Activated T-helper 1 cell treated with anti-CD3 and anti-CD28 coated beads, Interleukin-12 subunit alpha, Interleukin-12 subunit beta, Interleukin-2, Interleukin-4 antibody, amounts not matched to agents 30 ng/mL and 10 ng/mL and 1 ng/mL, durations not matched to agents 14 hours and 24 hours and 36 hours (primary cell): ENCODE measurements at places on chromosomes 16 and 17.

GRCh38 chr17:76793775-76794174 lies 55.9 kb downstream of the MFSD11 start:
- H3K4me1 ChIP-seq = peaks cover 21% of the 10 kb centered on the region
- no peak for DNase-seq
- peaks cover 5% of the 10 kb centered on the region for H3K36me3 ChIP-seq
- H3K27ac ChIP-seq = no peak overlapping the region
- H3K27me3 ChIP-seq = no peaks in the 10 kb centered on the region

DNA sequence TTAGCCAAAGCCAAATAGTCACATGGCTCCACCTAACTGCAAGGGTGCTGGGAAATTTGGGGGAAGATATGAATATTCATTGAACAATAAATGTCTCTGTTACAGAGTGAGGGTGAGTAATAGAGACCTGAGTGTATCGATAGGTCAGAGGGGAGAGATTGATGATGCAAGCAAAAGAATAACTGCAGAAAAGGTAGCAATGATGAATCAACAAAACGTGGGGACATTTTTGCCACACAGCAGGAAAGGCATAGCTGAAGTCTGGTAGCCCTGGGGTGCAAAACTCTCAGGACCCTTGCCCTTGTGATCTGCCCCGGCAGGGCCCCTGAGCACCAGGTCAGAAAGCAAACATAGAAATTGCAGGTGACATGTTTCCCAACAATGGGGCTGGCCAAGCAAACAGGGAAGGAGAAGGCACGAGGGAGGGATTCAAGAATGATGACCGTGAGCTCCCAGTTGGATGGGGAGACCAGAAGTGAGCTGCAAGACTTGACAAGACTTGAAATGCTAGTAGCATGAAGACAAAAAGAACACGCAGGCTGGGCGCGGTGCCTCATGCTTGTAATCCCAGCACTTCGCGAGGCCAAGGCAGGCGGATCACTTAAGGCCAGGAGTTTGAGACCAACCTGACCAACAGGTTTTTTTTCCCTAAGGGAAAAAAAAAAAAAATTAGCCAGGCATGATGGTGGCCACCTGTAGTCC lies 12.7 kb upstream of the HERPUD1 start:
- H3K4me3 ChIP-seq = no peak overlapping the region
- no peak for DNase-seq
- no peaks in the 10 kb centered on the region for H3K27me3 ChIP-seq
- H3K36me3 ChIP-seq = peaks cover 8% of the 10 kb centered on the region
- peaks cover 43% of the 10 kb centered on the region for H3K4me1 ChIP-seq
- H3K27ac ChIP-seq = no peak overlapping the region

DNA sequence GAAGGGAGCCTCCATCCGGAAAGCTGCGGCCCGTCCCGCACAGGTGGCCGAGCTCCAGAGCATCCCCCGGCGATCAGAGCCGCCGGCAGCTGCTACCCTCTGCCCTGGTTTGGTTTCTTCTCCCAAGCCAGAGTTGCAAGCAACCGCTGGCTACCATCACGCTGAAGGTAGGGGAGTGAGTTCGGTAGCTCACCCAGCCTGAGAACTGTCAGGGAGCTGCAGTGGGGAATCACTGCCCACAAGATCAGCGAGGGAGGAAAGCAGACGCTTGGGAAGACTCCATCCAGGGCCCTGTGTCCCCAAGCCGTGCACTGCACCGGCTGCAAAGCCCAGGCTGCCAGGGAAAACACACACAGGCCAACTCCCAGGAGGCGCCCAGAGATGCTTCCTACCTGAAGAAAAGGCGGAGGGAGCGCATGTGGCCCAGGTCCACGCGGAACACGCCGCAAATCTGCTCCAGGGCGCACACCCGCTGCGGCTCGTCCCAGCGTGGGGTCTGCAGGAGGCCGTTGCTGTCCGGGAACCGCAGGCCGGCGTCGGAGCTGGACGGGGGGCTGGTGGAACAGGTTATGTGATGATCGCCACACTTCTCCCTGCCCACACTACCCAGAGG lies 83.3 kb downstream of the TBC1D16 start:
- H3K4me3 ChIP-seq = no peak overlapping the region
- no peaks in the 10 kb centered on the region for H3K36me3 ChIP-seq
- peaks cover 9% of the 10 kb centered on the region for H3K27me3 ChIP-seq
- no peak for DNase-seq
- no peak overlapping the region for H3K27ac ChIP-seq

DNA sequence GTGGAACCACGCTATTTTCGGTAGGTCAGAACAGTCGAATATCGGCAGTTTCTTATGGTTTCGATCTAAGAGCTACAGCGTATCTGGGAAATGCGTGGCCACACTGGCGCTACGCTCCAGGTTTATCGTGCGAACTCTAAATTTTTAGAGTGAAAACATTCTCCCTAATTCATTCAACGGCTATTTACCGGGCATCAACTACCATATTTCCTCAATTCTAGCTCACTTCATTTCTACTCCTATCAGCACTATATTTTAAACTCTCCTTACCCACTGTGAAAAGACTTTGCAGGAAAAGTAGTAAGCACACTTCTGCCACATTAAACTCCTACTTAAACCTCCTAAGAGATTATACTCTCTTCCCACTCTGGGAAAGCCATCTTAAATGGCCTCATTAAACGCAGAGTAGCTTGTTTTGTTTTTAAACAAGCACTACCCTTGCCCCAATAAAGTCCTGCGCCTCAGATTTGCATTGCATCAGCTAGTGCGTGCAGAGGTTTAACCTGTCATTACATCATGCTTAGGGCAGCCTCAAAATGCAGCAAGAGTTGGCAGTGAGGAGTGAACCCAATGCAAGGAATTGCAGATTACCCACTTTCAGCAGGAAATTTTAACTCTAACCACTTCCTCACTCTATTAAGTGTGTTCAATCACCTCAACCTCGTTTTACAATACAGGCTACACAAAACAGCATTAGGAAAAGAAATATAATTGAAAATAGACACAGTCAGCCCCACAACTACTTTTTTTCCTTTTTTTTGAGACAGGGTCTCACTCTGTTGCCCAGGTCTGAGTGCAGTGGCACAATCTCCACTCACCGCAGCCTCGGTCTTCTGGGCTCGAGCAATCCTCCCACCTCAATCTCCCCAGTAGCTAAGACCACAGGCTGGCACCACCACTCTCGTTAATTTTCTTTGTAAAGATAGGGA lies 18.8 kb downstream of the SIAH1 start:
- H3K4me3 ChIP-seq = peak overlapping the region; percentile 90
- H3K27ac ChIP-seq = peak overlapping the region; percentile 96
- DNase-seq = peak; percentile 55
- no peaks in the 10 kb centered on the region for H3K27me3 ChIP-seq

DNA sequence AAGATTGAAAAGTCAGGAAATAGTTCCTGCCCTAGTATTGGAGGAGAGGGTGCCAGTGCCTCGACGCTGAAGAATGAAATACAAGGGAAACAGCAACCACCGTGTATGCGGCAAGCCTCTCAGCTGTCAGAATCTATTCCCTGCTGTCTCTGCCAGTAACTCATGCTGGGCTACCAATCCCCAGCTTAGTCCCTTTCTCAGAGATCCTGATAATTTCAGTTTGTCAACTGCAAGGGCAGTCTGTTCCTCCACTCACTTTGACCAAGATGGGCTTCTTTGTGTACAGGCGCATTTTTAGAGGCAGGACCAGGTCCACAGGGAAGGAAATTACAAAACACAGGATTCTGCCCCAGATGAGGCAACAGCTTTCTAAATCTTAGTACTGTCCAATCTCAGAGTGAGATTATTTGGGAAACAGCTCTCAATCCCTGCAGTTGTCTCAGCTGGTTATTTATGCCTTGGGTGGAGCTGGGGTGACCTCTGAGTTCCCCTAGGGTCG lies 1.3 kb downstream of the NQO1 start:
- no peak for DNase-seq
- H3K27me3 ChIP-seq = no peaks in the 10 kb centered on the region
- peaks cover 42% of the 10 kb centered on the region for H3K4me1 ChIP-seq
- H3K27ac ChIP-seq = no peak overlapping the region
- peaks cover 5% of the 10 kb centered on the region for H3K36me3 ChIP-seq
- peak overlapping the region; percentile 98 for H3K4me3 ChIP-seq
